Activated CD4-positive, alpha-beta T cell treated with anti-CD3 and anti-CD28 coated beads, Interleukin-2, amount 50 U/mL, for 24 hours (primary cell): ENCODE measurements at places on chromosomes 1 and 21.

DNA sequence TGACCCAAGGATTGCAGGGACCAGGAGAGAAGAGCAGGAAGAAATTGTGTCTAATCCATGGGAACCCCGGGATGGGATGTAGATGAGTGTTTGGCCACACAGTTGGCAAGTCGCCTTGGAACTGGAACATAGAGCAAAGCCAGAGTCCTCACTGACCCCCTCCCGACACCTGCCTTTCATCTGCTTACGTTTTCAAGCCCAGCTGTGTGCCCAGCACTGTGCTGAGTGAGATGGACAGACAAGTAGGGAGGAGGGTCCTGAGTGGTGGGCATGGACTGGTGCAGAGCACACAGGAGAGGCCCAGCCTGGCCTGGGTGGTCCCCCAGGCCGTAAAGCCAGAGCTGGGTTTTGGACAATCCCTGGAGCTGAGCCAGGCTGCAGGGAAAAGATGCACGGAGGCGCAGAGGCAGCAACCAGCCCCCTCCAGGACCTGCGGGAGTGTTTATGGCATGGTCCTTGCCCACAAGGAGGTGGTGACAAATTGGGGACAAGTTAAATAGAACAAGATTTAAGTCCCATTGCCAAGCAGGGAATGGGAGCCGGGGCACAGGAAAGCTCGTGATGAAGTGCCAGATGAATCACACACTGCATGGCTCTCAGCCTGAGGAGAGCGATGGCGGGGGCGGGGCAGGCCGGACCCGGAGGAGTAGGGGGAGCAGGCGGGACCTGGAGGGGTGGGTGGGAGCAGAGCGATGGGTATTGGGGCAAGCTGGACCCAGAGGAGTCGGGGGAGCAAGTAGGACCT, 157.8 kb upstream of the VAMP3 start:
- DNase-seq: no peak

DNA sequence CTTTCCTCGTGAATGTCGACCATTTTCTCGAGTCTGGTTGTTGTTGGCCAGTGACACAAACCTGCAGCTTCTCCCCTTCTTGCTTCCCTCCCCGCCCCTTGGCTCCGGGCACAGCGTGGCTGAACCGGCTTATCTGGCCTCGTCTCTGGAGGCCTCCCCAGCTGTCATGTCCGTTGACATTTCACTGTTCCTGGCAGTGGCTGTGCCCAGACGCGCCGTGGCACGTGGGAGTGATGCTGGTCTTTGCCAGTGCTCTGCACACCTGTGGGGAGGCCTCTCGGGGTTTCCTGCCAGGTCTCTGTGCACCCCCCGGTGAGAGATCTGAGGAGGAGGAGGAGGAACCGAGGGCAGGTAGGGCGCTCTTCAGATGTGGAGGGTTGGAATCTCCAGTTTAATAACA, 23.7 kb downstream of the SKI start:
- no peak for DNase-seq

DNA sequence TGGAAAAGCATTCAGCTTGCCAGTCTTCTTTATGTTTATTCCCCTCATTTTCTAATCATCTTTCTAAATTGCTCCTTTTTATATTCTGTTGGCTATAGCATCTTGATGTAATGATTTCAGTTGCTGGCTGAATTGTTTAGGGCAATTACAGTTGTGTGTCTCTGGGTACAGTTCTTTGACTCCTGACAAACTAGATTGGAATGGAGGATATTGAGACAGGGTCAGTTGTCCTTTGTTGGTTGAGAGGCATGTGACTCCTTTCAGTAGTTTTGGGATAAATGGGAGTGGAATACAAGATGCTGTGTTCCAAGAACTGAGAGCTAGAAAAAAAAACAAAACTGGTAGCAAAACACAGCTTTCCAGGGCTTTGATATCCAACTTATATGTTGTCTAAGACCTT, 1.5 kb downstream of the CENPF start:
- DNase-seq: no peak

- no peak for DNase-seq
Observed at GRCh38 chr1:58250587-58250948, 296.0 kb downstream of the OMA1 start.

- no peak for DNase-seq
Observed at GRCh38 chr21:19120591-19120990, 717.0 kb upstream of the TMPRSS15 start.

DNA sequence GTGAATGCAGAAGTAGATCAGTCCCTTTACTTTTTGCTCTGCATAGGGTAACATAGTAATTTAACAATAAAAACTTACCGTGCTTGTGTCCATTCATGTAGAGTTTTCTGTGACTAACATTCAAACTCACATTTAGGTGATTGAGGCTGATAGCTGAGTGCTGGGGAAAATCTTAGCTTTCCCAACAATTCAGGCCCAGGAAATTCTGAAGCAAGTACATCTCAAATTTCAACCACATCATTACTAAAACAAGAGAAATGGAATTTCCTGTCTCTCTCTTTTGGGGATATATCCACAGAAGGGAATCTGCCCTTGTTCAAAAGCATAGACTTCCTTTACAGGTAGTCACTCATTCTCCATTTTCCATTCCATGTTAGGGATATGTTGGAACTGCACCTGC, 33.1 kb upstream of the C1orf146 start:
- DNase-seq: no peak

- DNase-seq: no peak
Observed at GRCh38 chr1:228288536-228289238, 80.8 kb downstream of the OBSCN start.

GRCh38 chr1:163712321-163712720, 390.6 kb downstream of the NUF2 start:
- no peak for DNase-seq

DNA sequence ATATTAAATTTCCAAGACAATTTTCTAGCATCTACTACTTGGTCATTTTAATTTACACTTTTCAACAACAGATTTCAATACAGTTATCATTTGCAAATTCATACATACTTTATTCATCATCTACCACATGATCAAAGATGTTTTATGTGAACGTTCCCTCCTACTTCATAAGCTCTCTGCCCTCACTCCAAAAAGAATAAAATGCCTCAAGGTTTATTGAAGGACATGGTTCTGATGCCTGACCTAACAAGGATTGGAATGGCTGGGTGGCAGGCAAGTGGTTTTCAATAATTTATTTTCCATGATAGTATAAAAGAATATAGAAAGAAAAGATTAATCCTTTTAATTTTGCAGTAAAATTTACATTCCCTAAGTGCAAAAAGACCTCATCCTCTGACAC, 5.4 kb downstream of the CDKN2C start:
- DNase-seq: no peak

DNA sequence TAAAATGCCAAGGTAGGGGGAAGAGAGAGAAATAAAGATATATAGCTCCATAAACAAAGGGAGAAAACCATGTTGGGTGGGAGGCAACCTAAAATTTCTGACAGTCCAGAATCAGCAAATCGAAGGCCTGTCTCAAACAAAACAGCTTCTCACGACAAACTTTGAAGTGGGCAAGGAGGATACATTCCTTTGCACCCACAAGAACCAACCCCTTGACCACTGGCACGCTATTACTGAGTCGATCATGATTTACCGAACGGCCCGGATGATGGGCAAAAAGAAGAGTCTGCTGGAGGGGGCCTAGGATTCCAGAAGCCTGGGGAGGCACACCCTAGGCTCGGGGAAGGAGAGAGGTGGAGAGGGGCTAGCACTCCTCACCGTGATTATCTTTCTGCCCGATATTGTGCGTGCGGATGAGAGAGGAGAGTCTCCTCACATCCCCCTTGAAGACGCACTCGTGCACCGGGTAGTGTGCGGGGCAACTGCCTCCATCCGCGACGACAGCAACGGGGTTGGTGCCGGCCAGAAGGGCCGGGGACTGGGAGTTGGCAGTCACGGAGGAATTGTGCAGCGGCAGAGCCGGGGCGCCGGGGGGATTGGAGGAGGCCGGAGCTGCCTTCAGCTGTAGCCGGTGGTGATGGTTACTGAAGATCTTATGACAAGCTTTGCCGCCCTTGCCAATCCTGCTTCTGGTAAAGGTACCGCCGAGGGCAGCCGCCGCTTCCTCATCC, 756 bp downstream of the ANKRD13C start:
- DNase-seq: no peak
